Stimulated activated CD8-positive, alpha-beta memory T cell treated with anti-CD3 and anti-CD28 coated beads, Interleukin-4, amount 100 ng/mL, for 24 hours (primary cell): ENCODE measurements at places on chromosomes 2 and 18.

- DNase-seq: no peak
Observed at GRCh38 chr2:238936162-238937052, 88.5 kb downstream of the TWIST2 start.

GRCh38 chr2:133841900-133842299 lies 273.6 kb upstream of the NCKAP5 start:
- no peak for DNase-seq

- no peak for DNase-seq
Observed at GRCh38 chr2:19209575-19210341, 148.7 kb downstream of the OSR1 start.

DNA sequence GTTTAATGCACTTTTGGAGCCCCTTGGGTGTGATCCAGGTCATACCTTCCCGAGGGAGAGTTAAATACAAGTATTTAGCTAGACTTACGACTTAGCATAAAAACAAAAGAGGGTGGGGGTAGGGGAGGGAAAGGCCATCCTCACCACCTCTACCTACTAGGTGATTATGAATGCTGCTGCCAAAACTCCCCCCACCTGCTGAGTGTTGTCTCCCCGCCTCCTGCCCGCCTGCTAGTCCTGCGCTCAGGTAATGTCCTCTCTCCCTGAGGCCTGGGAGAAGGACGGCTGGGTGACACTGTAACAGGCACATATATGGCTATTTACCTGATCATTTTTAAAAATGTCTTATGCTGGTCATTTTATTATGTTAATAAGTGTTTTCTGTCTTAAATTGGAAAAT lies 3.0 kb upstream of the NCKAP5 start:
- DNase-seq: no peak

- no peak for DNase-seq
Observed at GRCh38 chr2:99380376-99381010, 43.3 kb downstream of the EIF5B start.

- no peak for DNase-seq
Observed at GRCh38 chr2:11810237-11810977, 64.0 kb downstream of the LPIN1 start.

GRCh38 chr18:37935086-37935485 lies 369.5 kb upstream of the CELF4 start:
- DNase-seq: no peak

- no peak for DNase-seq
Observed at GRCh38 chr2:38552259-38552658, 50.5 kb downstream of the HNRNPLL start.

- DNase-seq: no peak
Observed at GRCh38 chr2:206488623-206489022, 45.3 kb downstream of the ADAM23 start.

GRCh38 chr18:26304511-26304910 lies 78.3 kb downstream of the TAF4B start:
- no peak for DNase-seq

DNA sequence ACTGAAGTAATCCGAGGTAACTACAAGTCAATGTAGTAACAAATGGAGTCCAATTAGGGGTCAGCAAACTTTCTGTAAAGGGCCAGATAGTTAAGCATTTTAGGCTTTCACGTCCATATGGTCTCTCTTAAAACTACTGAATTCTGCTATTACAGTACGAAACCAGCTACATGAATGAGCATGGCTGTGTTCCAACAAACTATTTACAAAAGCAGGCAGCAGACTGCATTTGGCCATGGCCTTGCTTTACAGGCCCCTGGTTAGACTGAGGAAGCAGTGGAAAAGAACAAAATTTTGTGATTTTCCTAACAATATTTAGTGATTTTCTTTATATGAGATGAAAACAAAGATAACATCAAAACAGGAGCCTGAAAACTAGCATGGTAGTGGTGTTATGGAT lies 64.0 kb downstream of the RTN4 start:
- no peak for DNase-seq

DNA sequence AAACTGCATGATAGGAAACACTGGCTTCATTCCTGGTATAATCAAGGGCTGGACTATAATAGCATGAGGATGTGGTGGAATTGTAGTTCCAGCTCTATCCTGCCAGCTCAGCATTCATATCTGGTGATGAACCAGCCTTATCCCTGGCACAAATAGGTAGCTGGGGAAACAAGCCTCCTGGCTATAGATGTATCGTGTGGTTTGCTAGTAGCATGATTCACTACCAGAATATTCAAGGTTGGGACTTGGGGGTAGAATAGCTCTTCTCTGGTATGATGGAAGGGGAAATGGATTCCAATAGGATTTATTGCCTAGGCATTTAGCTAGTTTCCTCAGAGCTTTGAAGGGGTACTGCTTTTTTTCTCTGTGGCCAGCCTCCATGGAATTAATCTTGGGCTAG lies 532.8 kb downstream of the FBXO15 start:
- DNase-seq: no peak

DNA sequence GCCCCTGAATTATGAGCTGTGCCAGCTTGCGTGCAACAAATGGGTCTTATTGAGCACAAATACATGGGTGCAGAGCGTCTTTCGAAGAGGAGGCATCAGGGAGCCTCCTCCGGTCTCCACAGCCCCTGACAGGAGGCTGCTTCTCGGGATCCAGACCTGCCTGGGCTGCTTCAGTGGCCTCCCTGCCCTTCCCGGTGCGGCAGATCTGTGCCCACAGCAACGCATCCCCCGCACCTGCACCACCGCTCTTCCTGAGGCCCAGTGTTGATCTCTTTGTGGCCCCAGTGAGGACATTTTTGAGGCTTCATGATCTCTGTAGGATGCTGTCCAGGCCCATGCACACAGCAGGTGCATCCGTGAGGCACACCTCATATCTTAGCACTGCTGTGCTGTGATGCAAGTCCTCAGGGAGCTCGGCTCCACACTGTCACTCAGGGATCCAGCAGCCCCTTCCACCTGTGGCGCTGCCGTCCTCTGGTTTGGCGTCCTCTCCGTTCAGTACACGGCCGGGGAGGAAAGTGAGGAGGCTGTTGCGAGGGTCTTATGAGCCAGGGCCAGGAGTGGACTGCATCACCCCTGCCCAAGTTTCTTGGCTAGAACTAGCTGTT lies 17.4 kb downstream of the RTP5 start:
- no peak for DNase-seq

GRCh38 chr2:231644426-231644825 lies 51.8 kb downstream of the TEX44 start:
- DNase-seq: no peak

DNA sequence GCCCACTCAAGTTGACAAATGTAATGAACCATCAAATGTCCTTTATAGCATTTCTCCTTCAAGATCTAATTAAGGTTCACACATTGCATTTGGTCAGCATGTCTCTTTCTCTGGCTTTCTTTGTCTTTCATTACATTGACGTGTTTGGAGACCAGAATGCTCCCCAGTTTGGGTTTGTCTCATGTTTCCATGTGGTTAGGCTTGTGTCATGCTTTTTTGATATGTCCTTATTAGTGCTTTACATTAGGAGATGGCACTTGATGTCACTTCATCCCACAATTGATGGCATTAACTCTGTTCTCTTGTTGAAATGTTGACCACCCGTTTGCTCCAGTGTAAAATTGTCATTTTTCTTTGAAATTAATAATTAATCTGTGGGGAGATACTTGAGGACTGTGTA lies 165.8 kb downstream of the AKAIN1 start:
- DNase-seq: no peak

DNA sequence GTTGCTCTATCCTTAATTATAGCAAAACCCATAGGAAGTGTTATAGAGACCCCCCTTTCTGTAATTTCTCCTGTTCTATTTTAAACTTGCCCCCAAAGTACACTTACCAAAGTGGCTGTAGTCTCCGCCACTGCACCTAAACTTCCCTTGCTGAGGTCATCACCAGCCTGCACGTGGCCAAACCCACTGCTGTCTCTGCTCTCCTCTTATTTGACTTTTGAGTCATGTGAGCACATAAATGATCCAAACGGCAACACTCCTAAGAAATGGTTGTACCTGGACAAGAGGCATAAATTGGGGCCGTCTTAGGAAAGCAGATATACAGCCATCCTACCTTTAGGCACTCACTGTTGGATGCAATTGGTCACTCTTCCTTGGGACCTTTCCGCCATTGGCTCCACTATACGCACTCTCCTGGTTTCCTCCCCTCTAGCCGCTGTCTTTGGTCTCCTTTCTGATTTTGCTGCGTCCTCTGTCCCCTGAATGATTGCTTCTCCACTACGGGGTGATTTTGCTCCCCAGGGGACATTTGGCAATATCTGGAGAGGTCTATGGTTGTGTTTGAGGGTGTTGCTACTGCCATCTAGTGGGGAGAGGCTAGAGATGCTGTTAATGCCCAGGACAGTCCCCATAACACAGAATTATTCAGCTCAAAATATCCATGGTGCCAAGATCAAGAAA lies 19.2 kb upstream of the IL36G start:
- DNase-seq: no peak

- no peak for DNase-seq
Observed at GRCh38 chr2:230778350-230779063, 65.9 kb downstream of the CAB39 start.

GRCh38 chr2:239600001-239600593 lies 199.3 kb upstream of the HDAC4 start:
- no peak for DNase-seq

- DNase-seq: no peak
Observed at GRCh38 chr18:31710826-31711225, 26.4 kb upstream of the B4GALT6 start.

DNA sequence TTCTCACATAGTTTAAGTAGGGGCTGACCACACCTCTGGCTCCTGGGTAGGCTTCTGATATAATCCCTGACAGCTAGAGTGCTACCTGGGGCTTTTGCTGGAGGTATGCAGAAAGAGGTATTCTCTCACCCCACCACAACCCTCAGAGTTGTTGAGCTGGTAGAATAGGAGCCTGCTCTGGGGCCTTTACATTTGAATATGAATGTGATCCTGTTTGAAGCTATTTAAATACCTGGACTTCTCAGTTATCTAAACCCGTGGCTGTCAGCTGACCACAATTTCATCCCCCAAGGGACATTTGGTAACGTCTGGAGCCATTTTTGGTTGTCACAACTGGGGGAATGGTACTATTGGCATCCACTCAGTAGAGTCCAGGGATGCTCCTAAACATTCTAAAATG lies 669.1 kb downstream of the SATB2 start:
- DNase-seq: no peak

- DNase-seq: no peak
Observed at GRCh38 chr2:77778917-77779316, 256.7 kb upstream of the LRRTM4 start.

- DNase-seq: no peak
Observed at GRCh38 chr2:149991576-149991975, 404.0 kb upstream of the MMADHC start.

DNA sequence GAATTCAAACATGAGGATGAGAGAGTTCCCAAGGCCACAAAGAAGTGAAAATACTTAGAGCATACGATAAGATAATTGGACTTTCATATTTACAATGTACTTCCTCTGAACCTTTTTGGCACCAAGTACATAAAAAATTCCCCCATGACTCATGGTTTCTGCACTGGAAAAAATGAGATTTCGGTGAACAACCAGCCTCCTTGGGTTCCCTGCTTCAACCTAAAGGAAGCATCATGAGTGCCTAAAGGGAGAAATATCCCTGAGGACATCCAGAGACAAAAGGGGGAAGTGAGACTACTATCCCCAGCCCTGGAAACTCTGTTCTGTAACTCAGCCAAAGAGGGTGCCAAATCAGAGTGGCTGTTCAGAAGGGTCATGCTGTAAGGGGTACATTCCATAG lies 562.7 kb upstream of the SLC39A10 start:
- DNase-seq: no peak

- DNase-seq: no peak
Observed at GRCh38 chr2:160993654-160994061, 166.6 kb upstream of the TANK start.

- DNase-seq: no peak
Observed at GRCh38 chr2:232486558-232487384, 863 bp downstream of the ECEL1 start.

DNA sequence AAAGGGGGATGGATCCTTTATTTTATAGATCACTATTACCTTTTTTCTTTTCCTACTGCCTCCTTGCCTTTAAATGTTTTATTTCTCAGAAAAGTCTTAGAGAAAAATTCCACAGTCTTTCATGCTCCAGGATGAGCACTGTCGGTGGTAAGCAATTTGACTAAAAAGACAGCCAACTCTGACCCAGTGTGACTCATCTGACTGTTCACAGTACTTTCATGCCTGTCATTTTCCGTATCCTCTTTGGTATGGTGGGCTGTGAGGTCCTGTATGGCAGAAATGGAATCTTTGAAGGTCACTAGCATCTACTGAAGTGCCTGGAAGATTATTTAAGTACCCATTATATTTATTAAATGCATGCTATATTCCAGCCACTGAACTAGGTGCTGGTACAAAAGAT lies 2.1 kb upstream of the RFTN2 start:
- no peak for DNase-seq

GRCh38 chr18:25305584-25305983 lies 46.4 kb downstream of the ZNF521 start:
- no peak for DNase-seq

DNA sequence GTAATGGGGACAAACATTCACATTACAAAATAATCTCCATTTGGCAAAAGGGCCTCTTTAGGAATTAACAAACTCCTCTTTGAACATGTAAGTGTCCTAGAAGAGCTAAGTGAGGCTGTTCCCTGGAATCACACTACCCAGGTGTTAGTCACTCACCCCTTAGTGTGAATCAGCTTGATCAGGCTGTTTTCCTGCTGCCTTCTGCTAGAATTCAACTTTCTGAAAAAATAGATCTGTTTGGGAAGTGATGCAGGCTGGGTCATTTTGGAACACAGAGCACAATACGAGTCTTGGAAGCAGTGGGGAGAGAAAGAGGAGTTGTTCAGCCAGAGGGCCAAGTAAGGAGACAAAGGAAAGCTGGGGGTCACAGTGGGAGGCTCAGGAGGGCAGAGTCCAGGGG lies 40.0 kb downstream of the TTC32 start:
- no peak for DNase-seq

GRCh38 chr2:1865716-1866234 lies 121.5 kb upstream of the PXDN start:
- no peak for DNase-seq

- DNase-seq: no peak
Observed at GRCh38 chr2:215883799-215884198, 129.6 kb downstream of the MREG start.

DNA sequence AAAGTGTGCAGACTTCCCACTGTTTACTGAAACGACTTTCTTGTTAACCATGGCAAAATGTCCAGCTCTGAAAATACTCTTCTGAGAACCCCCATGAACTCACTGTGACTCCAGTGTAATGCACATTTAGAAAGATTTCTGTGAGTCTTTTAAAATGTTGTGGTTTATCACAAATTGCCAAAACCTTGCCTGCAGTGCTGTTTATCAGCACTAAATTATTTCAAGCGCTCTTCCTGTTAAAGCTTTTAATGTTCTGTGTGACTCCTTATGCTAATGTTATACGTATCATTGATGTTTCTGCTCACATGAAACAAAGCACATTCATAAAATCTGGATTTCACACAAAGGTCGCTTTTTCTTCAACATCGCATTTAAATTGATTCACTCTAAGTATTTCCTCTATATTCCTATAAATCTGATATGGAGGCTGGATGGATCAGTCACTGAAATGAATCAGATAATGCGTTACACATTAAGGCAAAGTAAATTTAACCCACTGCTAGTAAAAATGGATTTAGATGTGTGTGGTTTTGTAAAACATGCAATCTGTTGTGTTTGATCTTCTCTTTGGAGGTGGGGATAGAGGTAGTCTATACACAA lies 521.2 kb downstream of the NYAP2 start:
- DNase-seq: no peak

GRCh38 chr2:120293096-120294007 lies 40.7 kb downstream of the RALB start:
- DNase-seq: no peak
